ENCODE measurements at places on chromosomes 2 and 18.
A peak's percentile ranks its signal among the peaks of the same experiment; 100 is the strongest.

DNA sequence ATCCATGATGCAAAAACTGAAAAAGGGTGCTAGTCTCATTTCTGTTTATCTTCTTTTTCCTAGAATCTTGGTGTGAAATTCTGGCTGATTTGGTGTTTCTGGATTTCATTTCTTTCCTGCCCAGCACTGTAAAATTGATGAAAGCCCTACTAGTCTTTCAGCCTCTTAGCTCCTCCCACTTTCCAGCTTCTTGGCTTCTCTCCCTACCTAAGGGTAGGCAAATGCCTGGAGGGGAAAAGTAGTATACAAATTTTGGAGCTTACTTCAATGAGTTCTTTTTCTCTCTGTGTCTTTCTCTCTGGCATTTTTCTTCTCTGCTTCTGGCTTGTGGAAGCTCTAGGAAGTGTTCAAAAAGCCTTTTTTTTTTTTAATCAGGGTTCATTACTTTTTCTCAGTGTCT, 160.5 kb downstream of the XIRP2 start:
- no peak for DNase-seq

- no peak for DNase-seq
Measured at GRCh38 chr2:145771525-145771924, 1251.6 kb upstream of the ZEB2 start.

GRCh38 chr2:55175254-55176093, 56.6 kb downstream of the CLHC1 start:
- DNase-seq: peak; percentile 28

- DNase-seq: no peak
Measured at GRCh38 chr2:144274131-144274530, 245.8 kb downstream of the ZEB2 start.

DNA sequence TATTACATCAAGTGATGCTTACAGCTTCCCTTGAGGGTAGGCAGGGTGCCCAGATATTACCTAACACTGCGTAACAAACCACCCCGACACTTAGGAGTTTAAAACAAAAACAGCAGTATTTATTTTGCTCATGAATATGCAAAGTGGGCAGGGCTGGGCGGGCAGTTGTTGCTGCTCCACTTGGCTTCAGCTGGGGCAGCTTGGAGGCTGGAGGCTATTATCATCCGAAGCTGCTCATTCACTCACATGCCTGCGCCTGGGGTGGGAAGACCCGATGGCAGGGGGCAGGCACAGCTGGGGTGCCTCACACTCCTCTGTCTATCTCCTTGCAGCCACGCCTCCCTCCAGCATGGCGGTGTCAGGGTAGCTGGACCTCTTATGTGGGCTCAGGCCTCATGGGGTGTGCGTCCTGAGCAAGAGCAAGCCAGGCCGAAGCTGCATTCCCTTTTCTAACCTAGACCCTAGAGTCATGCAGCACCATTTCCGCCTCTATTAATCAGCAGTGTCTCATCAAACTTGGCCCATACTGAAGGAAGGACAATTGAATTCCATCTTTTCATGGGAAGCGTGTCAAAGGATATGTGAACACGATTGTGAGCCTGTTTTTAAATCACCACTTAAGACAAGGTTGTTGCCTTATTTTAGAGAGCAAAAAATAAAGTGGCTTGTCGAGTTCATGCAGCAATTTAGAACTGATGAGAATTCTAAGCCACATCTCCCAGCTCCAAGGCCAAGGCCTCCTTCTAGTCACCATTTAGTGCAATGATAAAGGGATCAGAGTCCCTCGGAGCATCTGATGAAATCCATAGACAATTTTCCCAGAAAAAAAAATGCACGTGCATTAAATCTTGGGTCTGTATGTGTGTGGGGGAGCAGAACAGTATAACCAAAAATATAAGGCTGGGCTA, 54.9 kb downstream of the SDC1 start:
- DNase-seq: no peak

DNA sequence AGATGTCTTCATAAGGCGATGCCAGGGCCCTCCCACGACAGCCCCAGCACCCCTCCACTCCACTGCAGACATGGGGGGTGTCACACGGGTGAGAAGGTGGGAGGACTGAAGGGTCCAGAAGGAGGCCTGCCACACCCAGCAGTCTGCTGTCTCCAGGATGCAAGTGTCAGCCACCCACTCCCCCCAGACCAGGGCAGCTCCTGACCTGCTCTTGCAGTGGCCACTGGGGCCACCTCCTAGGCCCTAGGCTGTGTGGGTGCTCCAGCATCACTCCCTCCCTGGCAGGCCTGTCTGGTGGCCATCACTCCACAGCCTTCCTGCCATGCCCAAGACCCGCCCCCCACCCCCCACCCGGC, 171.0 kb downstream of the CELF4 start:
- no peak for DNase-seq

GRCh38 chr18:25348386-25349130, 3.4 kb downstream of the ZNF521 start:
- DNase-seq: no peak

DNA sequence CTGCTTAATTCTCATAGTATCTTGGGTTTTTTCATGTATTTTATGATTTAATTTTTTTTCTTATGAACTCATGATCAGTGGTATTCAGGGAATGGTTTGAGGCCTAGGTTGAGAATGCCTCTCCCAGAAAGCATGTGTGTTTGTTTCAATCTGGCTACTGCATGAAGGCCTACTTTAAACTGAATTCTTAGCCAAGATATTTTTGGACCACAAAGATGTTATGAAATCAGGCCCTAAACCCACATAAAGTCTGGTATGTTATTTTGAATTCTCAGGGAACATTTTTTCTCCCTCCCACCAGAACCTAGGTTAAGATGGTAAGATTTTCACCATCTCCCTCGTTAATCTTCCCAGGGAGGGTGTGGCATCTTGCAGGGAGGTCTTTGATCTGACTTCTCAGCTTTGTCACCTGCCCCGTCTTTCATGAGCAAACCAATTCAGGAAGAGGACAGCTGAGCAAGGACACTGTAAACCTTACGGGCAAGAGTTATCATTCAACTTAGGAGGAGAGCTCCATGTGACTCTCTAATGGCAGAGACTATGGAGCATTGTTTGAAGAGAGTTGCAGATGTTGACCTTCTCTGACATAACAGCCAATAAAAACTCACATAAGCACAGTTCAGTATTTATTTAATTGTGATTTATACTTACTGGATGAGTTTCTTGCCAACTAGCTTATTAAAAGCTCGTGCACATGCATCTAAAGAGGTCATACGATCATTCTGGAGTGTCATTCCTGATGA, 21.3 kb upstream of the ACKR3 start:
- no peak for DNase-seq

DNA sequence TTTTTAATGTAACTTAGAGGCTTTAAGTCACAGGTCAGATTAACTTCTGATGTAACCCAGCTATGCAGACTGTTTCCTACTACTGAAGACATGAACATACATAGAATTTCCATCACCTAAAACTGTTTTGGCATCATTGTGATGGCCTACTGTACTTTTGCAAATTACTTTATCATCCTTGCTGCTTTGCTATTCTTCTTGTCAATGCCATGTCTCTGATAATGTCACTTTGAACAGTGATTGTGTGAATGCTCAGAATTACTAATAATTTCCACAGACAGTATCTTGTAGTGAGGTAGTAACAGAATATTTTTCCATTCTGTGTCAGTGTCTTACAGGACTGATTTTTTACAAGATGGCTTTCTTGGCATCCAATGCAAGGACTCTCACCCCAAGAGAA, 663.5 kb downstream of the DPP10 start:
- no peak for DNase-seq

DNA sequence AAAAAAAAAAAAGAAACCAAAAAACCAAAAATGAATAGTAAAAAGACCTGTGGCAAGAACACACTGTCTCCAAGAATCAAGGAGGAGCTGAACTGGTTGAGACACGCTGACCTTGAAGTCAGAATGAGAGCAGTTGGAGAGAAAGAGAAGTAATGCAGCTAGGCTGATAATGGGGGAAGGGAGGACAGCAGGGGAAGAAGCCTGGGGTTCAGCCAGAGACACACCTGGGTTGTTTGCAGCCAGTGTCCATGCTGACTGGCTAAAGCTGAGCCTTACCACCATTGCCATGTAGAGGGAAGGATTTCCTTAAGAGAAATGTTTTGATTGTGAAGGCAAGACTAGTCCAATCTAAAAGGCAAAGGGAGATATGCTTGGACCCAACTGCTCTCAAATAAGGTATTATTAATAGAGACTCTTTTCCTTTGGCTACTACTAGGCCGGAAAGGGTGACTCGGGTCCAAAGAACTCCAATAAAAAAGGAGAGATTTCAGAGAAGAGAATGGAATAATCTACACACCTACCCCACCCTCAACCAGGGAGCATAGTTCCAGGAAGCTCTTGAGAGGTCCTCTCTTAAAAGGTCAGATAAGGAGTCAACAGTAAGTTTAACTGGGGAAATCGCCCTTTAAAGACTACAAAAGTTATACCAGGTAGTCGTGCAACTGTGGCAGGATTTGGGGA, 25.2 kb upstream of the REL start:
- DNase-seq: no peak

GRCh38 chr2:224063298-224063648, 24.2 kb upstream of the SERPINE2 start:
- no peak for DNase-seq

- DNase-seq: no peak
Measured at GRCh38 chr18:58649966-58650816, 21.1 kb upstream of the MALT1 start.

GRCh38 chr18:62757399-62758010, 42.2 kb downstream of the PHLPP1 start:
- DNase-seq: no peak

GRCh38 chr2:118832071-118832790, 15.2 kb downstream of the EN1 start:
- no peak for DNase-seq

GRCh38 chr18:55088000-55088401, 128.7 kb upstream of the CCDC68 start:
- DNase-seq: no peak

- no peak for DNase-seq
Measured at GRCh38 chr2:175684466-175684865, 317.6 kb downstream of the LNPK start.

DNA sequence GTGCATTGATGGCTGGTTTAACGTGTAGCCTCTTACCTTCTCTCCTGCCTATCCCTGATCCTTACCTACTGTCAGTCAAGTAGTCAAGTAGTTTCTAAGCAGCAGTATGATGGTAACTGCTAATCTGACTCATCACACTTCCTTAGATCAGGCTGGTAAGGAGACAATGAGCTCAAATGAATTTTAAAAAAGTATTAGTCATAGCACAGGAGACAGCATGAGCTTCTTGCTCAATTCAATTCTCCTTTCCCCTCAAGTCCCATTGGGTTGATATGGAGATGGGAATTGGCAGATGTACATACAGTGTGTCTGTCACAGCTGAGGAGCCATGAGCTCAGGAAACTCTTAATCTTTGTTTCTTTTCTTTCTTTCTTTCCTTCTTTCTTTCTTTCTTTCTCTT, 799.7 kb downstream of the LRP1B start:
- DNase-seq: no peak

DNA sequence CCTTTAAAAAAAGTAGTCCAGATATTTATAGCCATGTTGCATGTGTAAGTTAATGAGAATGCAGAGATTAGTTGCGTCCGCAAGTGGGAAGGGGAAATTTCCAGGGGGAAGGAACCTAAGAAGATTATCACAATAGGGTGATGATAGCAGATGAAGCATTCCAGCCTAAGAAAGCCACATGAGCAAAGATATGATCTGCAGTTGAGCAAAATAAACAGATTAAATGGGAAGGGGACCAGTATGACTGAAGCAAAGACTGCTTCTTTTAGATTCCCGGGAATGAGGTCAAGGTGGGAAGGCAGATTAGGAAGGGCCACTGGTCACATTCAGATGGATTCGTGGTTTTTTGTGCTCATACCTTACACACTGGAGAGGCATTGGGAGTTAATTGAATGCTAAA, 154.6 kb upstream of the CDH2 start:
- no peak for DNase-seq

GRCh38 chr2:204279819-204280218, 265.5 kb upstream of the PARD3B start:
- no peak for DNase-seq

- DNase-seq: no peak
Measured at GRCh38 chr2:238169048-238169707, 10.4 kb downstream of the ERFE start.

DNA sequence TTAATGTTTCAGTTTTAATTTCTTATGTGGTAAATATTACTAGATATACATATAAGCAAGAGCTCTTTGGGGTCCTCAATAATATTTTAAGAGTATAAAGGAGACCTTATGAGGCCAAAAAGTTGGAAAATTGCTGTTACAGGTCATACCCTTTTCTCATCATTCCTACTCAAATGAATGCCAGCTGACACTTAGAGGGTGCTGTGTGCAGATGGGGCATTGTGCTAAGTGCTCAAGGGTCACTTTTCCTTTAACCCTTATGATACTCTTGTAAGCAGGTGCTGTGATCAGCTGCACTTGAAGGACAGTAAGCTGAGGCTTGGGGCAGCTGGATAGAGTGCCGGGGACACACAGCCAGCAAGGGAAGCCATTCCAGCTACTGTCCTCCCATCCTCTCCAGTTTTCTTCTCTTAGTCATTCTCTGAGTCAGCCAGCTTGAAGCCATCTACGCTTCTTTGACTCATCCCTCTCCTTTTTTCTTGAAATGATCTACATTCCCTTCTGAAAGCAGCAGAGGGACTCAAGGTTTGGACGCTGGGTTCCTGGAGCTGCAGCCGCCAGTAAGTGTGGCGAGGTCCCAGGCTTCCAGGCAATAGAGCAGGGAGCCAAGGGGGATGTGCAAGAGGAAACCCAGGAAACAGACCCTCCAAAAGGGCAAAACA, 42.0 kb upstream of the CREB1 start:
- DNase-seq: no peak

DNA sequence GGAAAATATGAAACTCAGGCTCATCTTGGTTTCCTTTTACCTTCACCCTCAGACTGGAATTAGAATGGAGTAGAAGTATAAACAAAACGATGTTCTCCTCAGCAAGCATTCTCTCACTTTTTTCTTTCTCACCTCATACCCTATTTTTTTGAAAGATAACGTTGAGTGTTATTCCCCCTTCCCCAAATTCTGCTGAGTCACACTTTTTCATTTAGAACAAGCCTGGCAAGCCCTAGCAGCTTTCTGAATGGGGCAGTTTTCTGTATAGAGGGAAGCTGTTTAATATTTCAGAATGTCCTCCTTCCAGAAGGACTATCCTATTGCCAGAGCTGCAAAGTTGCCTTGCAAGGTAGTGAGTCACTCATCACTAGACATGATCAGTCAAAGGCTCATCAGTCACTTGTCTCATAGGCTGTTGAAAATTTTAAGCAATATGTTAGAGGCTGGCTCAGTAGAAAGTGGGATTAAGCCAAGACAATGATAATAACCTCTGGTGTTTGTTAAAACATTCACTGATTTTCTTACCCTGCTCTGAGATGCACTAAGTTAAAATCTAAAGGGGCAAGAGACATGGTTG, 416.1 kb downstream of the RNF144A start:
- DNase-seq: no peak

GRCh38 chr18:75489493-75490190, 62.1 kb upstream of the SMIM21 start:
- DNase-seq: no peak

- no peak for DNase-seq
Measured at GRCh38 chr18:44835703-44836102, 155.0 kb downstream of the SETBP1 start.

Measured in NCI-H2081 treated with DMSO at 0.1 percent for 48 hours (cell line).